ENCODE measurements at places on chromosomes 6 and 20.

DNA sequence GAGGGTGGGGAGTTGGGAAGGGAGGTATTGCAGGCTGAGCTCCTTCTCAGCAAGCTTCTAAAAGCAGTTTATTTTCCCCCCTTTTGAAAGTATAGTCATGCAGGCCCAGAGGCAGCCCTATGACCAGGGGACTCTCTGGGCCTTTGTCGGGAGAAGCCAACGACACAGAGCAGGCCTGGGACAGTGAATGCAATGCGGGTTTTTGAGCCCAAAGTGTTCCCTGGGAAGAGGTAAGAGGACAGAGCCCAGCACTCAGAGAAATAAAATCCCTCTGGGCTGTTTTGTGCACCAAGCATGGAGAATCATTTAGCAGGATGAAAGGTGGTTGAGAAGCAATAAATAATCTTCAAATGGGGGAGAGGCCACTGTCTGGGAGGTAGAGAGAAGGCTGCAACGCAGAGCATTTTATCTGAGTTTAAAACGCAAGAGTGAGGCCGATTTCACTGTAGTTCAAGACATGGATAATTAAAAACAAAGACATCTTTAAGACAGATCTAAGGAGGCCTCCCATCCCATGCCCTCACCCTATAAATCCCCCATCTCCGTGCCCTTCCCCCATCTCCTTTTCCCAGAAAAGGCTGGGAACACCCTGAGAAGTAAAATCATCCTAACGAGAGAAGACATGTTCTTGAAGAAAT, 237.5 kb downstream of the CDC5L start:
- DNase-seq, result no peak

- DNase-seq, result no peak
Measured at GRCh38 chr6:77466055-77466450, 2.8 kb upstream of the HTR1B start.

- no peak for DNase-seq
Measured at GRCh38 chr6:53647462-53648094, 18.0 kb downstream of the KLHL31 start.

DNA sequence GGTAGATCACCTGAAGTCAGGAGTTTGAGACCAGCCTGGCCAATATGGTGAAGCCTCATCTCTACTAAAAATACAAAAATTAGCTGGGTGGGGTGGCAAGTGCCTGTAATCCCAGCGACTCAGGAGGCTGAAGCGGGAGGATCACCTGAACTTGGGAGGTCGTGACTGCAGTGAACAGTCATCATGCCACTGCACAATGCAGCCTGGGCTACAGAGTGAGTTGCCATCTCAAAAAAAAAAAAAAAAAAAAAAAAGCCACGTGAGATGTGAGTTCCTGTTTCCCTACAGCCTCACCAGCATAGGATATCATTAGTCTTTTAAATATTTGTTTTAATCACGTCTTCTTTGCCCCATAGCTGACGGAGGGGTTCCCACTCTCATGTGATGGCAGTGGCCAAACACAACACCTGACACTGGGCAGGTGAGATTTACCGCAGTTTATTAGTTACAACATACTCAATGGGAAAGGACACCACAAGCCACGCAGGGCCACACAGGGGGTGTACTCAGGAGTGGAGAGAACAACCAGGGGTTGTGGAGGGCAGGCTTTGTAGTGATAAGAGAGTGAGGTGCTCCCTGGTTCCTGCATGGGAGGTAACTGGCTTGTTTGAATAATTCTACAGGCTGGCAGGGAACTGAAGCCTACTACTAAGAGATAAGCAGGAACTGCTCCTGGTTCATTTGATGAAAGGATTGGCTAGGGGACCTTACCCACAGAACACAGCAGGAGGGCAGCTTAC, 4.6 kb upstream of the LZTS3 start:
- DNase-seq, result no peak
